ENCODE measurements at places on chromosomes 16 and 17.

DNA sequence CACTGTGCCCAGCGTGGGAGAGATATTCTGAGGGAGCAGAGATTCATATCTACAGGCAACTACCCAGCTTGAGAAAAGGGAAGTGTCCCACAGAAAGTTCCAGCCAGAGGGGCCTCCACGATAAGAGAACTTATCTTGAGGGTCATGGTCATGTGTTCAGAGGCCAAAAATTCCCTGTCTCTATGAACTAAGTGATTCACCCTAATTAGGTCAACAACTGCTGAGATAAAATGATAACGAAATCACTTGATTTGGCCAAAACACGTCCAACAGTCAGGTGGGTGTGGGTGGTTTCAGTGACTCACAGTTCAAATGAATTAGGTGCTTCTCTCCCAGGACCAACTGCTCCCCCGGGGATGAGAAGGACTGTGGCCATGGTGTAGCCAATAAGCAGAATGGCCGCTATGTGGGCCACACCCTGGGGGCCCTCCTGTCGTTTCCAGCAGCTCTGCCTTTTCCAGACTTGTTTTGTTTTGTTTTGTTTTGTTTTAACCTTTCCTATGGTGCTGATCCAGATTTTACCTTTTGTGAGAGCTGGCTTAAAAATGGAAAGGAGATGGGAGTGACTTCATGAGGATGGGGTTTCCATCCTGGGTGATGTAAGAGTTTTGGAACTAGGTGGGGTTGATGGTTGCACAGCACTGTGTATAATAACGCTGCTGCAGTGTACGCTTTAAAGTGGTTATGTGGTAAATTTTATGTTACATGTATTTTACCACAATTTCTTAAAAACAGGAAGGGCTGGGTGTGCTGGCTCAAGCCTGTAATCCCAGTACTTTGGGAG, 8.7 kb downstream of the DNAI2 start:
- DNase-seq: peak; percentile 54

- DNase-seq: no peak
Observed at GRCh38 chr16:51193879-51194278, 42.8 kb upstream of the SALL1 start.

DNA sequence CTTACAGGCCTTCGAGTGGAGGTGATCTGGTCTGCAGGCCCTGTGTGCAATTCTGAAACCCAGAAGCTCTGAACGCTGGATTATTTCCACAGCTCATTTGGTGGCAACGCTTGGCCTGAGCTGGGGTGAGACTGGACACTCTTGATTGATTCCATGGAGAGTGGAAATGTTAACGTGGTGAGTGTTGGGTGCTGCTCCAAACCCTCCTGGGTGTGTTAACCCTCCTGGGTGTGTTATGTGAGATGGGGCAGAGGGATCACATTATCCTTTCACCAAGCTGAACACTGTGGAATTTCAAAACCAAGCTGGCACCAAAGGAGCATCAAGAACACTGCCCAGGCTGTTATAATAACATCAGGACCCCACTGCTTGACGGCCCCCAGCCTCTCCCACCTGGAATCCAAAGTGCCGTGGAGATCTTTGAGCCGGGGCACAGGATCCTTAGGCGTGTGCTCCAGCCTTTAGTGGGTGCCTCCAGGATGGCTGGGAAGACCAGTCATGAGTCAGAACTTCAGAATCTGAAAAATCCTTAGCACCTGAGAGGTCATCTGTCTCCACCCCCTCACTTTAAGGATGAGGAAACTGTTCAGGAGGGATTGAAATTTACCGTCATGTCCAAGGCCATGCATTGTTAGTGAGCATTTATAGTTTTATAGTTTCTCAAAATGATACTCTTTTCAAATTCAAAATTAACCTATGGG, 75.0 kb downstream of the RPTOR start:
- no peak for DNase-seq

- no peak for DNase-seq
Observed at GRCh38 chr17:61150686-61151299, 248.8 kb upstream of the TBX2 start.

DNA sequence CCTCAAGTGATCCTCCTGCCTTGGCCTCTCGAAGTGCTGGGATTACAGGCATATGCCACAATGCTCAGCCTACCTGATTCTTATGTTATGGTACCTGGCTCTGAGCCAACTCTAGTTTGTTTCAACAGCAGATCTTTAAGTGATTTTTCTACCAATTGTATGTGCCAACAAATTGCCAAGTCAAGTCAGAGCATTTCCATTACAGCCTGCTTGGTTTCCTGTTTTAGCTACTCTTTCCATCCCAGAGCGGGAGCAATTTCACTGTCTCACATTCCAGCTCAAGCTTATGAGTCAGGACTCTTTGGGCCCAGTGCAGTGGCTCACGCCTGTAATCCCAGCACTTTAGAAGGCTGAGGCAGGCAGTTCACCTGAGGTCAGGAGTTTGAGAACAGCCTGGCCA, 30.8 kb upstream of the RBBP6 start:
- no peak for DNase-seq

- no peak for DNase-seq
Observed at GRCh38 chr17:42389899-42390298, 1.7 kb upstream of the STAT3 start.

Data from activated T-helper 9 cell treated with anti-CD3 and anti-CD28 coated beads, Interleukin-2, amount 50 U/mL, for 16 hours (primary cell).